Activated T-cell treated with anti-CD3 and anti-CD28 coated beads, Interleukin-2, amount 50 U/mL, for 72 hours (primary cell): ENCODE measurements at places on chromosomes 16 and 17.
A peak's percentile ranks its signal among the peaks of the same experiment; 100 is the strongest.

- DNase-seq = no peak
These were observed 1.5 kb downstream of the PDF start for GRCh38 chr16:69328854-69329316.

GRCh38 chr16:87178977-87179376 is 138.2 kb downstream of the C16orf95 start:
- DNase-seq = no peak

- no peak for DNase-seq
These were observed 24.7 kb upstream of the TOB1 start for GRCh38 chr17:50890675-50891516.

DNA sequence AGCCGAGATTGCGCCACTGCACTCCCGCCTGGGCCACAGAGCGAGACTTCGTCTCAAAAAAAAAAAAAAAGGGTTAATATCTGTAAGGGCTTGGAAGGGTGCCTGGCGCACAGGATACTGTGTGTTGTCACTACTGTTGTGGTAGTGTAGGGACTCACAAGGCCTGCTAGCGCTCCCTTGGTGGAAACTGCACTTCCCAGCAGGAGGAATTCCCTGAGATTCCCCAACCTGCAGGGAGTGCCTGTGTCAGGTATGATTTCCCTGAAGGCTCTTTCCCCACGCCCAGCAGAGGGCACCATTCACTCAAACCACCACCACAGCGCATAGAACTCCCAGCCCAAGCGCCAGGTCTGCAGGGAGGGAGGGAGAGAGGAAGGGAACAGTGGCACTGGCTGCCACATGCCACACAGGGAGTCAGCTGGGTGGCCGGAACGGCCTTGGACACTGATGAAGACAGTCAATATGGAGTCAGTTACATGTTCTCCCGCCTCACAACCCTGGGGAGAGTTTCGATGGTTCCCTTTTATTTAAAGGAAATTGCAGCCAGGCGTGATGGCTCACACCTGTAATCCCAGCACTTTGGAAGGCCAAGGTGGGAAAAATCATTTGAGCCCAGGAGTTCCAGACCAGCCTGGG is 32.7 kb upstream of the CDH1 start:
- DNase-seq = peak; percentile 68

DNA sequence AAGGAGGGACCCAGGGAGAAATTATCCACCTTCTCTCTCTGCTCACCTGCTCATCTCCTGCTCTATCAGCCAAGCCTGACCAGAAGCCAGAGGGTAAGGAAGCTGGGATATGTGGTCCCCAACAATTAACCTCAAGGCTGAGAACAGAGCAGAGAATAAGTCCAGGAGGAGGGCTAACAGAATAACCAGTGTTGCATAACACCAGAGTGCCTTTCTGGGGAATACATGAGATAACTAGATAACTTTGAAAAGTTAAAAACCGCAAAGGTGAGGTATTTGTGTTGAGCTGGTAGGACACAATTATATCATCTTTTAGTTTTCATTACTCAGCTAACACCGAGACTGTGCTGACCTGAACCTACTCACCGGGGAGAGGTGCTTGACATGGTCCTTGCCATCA is 180.8 kb downstream of the SALL1 start:
- DNase-seq = no peak

GRCh38 chr17:77343031-77343800 is 202.4 kb downstream of the SEC14L1 start:
- no peak for DNase-seq

DNA sequence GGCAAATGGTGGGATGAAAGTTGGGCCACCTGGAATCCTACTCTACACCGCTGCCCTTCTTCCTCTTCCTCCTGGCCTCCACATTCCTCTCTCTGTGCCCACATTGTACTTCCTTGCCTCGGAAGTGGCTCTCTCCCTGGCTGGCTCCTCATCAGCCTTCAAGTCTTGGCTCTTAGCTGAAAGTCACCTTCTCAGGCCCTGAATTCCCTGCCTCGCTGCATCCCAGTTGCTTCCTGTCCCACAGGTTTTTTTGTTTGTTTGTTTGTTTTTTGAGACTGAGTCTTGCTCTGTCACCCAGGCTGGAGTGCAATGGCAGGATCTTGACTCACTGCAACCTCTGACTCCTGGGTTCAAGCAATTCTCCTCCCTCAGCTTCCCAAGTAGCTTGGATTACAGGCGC is 2.6 kb upstream of the PAM16 start:
- no peak for DNase-seq

DNA sequence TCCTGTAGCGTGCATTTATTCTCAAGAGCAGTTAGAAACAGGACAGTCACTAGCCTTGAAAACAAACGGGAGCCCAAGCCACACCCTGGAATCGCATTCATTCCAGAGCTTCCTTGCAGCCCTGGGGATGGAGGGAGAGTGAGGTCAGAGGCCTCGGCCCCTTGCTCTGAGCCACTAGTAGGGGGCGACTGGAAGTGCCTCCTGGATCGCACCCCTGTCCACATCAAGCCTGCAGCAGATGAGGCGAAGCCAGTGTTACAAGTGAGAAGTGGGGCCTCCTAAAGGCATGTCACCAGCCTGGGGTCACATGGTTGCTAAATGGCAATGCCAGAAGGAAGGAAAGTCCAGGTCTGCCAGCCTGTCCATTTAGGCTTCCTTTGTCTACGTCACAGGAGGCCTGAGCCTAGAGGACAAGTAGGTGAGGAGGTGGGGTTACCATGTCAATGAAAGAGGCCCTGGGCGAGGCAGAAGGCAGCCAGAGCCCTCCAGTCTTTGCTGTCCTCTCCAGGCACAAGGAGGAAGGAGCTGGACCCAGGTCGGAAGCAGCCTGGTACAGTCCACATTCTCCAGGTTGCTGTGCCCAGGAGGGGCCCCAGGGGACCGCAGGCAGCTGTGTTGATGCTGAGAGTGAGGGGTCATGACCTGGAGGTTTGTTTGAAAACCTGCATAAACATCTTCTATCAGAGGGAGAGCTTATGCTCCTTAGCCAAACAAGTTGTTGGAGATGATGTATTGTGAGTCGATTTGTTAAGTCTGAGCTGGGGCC is 3.0 kb upstream of the RCVRN start:
- no peak for DNase-seq

- DNase-seq = peak; percentile 39
These were observed 13.2 kb downstream of the IL4R start for GRCh38 chr16:27326738-27327585.

GRCh38 chr17:77312786-77313599 is 172.2 kb downstream of the SEC14L1 start:
- no peak for DNase-seq

- DNase-seq = no peak
These were observed 773 bp downstream of the CENPX start for GRCh38 chr17:82021900-82022309.

DNA sequence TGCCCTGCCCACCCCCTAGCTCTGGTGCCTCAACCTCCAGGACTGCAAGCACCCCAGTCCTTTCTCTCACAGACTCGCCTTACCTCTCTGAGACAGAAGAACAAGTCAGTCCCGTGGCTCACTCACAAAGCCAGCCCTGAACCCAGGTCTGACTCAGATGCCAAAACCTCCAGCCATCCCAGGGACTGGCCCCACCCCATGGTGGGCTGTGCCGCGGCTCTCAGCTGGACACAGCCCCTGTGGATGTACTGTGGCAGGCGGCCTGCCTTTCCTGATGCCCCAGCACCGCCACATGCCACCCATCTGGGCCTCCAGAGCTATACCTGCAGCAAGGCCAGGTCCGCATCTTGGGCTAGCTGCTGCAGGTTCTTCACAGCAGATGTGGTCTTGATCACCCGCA is 19.8 kb downstream of the MPG start:
- DNase-seq = no peak

- DNase-seq = no peak
These were observed 9.1 kb downstream of the RMI2 start for GRCh38 chr16:11354407-11354732.

DNA sequence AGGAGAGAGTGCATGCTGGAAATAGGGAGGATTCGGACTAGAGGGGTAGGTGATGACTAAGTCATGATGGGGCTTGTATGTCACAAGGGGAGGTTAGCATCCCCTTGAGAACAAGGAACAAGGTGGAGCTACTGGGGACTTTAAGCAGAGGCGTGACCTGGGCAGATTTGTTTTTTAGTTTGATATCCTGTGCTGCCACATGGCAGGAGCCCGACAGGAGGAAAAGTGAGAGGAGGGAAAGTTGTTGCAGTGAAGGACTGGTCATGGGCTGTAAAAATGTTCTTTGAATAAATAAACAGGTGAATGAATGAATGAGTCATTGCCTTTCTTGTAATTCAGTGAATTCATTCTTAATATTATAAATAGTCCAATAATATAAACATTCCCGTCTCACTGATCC is 365.1 kb upstream of the CDH5 start:
- DNase-seq = no peak

GRCh38 chr16:85615852-85616606 is 2.9 kb downstream of the GSE1 start:
- DNase-seq = peak; percentile 87

- DNase-seq = no peak
These were observed 30.2 kb upstream of the CPPED1 start for GRCh38 chr16:12833926-12834325.

GRCh38 chr17:78341559-78342448 is 18.1 kb downstream of the SOCS3 start:
- peak; percentile 52 for DNase-seq

DNA sequence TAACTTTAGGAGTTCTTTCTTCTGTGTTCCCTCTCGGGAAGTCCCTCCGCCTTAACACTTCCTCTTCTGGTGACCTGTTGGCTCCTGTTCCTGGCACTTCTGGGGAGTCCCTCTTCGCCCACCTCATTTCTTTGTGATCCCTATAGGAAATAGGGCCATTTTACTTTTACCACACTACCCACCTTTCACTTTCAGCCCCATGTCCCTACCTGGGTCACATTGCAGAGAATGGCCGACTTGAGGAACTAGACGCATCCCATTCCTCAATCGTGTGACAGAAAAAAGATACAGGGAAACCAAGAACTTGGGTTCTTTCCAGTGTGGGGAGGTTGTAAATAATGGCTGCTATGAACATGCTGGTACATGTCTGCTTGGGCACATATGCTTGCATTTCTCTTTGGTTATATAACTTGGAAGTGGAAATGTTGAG is 6.6 kb downstream of the IL21R start:
- peak; percentile 23 for DNase-seq
